ENCODE measurements at places on chromosomes 2 and 18.

DNA sequence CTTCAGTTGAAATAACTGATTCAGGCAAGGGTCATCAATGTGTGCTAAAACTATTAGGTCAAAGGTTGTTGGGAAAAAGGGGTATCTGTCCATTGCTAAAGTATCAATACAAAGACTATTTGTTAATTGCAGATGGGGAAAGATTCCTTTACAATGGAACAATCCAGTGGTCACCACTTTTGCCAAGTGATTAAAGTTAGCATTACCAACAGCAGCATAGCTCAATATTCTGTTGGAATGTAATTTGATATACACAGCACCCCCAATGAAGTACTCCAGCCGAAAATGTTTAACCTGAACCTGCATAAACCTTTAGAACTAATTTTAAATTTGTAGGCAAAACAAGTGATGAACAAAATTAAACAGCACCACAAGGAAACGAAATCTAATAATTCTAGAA, 191.0 kb downstream of the TCF4 start:
- no peak for DNase-seq

DNA sequence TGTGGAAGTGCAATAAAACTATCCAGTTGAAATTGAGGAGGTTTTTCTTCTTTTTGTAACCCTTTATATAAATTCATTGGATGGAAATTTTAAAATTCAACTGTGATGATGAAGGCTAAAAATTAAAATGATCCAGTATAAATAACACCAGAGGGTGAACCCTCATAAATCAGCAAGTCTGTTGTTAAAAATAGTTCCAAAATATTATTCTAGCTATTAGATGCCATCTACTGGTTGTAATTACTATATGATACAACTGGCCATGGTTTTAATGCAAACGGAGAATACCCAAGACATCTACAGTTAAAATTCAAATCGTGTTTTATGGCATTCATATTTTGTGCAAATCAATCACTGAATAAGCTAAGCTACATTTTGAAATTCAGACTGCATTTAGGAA, 53.8 kb downstream of the TMEM200C start:
- DNase-seq, result no peak

GRCh38 chr18:46754188-46754587, 2.7 kb downstream of the ST8SIA5 start:
- DNase-seq, result no peak

- no peak for DNase-seq
Measured at GRCh38 chr2:204892506-204893255, 347.4 kb downstream of the PARD3B start.

DNA sequence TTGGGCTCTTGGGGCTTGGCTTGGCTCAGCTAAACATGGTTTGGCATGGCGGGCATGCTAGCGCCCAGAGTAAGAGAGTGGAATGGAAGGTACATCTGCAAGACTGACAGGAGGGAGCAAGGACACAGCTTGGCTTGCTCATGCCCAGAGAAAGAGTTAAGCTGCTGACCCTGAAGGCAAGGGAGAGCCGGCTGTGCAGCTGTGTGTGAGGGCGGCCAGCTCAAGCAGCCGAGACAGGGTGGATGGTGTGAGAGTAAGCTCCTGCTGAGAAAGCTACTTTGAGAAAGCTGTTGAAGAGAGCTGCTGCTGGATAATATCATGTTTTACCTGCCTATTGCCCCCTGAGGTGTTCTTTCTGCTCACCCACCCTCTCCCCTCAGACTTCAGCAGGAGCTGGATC, 135.6 kb downstream of the CCBE1 start:
- DNase-seq, result no peak

DNA sequence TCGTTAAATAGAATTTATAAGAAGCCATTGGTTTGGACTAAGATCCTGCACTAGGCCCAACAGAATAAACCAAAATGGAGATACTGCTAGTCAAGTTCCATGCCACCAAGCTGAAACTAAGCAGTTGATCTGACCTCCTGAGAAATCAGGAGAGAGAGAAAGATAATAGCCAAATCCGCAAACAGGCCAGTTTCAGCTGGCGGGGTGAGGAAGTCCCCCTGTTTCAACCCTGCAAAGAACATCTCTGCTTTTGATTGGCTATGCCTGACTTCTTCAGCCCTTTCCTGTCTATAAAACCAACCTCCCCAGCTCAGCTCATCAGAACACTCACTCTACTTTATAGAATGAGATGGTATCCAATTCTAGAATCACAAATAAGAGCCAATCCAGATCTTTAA, 543.3 kb upstream of the ID2 start:
- no peak for DNase-seq

GRCh38 chr2:45992021-45992740, 305.0 kb upstream of the EPAS1 start:
- no peak for DNase-seq

GRCh38 chr2:21427606-21428005, 303.8 kb downstream of the TDRD15 start:
- no peak for DNase-seq

DNA sequence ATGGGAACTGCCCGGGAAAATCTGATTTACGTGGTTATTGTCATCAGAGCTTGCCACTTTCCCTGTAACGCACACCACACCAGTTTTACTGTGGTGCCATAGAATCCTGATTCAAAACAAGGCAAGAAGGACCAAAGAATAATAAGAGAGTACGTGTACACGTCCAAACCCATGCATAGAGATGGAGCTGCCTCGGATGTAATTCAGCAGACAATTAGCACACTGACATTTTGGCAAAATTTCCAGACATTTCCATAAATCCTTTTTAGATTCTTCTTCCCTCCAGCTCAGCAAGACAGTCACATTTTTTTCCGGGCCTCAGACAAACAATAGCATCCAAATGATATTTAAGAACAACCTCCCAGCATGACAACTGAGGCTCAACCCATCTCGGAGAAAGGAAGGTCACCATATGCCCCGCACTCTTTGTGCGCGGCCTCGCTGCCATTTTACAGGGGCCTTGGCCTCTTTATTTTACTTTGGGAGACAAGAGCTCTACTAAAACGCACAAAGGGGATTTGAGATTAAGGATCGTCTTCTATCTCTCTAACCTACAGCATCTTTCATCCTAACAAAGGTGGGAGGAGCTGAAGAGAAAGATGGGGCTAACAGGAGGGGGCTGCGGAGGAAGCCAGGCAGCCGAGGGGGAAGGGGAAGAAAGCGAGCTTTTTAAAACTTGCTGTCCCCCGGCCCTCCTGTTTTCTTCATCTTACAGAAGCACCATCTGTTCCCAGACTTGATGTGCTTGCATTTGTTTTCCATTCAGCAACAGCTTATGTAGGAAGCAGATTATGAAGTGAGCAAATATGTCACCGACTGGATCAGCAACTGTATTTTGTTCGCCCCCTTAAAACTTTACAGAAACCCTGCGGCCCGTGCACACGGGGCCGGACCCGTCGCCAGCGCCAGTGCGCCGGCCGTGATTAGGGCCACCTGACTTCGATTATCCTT, 61.0 kb downstream of the CDCA7 start:
- DNase-seq, result no peak

GRCh38 chr18:1627494-1627893, 722.8 kb downstream of the ADCYAP1 start:
- no peak for DNase-seq

- DNase-seq, result no peak
Measured at GRCh38 chr18:53850902-53851301, 373.6 kb downstream of the MBD2 start.

DNA sequence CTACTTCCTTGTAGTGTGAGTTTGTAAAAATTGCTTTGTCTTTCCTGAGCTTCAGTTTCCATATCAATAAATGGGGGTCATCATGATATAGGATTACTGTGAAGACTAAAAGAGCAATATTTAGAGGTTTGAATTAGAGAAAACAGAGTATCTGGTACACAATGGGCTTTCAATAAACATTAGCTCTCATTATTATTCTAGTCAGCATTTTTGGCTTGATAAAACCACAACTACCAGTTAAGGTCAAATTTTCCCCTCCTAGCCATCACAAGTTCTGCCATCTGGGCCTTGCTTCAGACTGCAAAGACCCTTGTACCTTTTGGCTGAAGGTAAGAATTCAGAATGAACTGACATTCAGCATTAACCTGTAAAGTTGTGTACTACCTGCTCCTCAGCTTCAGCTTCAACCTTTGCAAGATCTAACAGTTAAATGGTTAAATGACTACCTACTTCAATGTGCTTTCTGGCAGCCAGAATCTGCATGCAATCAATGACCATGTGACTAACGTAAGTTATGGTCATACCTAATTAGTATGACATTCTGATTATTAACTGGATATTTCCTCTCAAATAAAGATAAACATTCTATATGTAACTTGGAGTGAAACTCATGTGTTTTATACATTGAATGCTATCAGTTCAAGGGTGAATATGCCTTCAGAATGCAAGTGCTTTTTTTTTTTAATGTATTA, 52.7 kb upstream of the FRZB start:
- DNase-seq, result no peak

- no peak for DNase-seq
Measured at GRCh38 chr2:129925381-129925780, 54.1 kb upstream of the RAB6C start.

- no peak for DNase-seq
Measured at GRCh38 chr2:66431846-66432587, 2.9 kb upstream of the MEIS1 start.

DNA sequence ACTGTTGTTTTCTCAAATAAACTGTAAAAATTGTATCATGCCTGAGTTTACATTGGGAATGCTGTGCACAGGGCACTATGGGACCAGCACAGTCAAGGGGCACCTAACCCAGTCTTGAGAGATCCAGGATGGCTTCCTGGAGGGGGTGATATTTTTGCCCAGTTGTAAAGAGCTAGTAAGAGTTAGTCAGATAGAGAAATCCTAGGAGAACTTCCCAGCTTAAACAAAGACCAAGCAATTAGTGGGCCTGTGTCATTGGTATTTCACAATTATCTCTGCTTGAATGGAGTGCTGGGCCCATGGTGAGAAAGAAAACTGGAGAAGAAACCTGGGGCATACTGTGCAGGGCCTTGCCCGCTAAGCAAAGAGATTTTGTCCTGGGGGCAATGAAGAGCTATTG, 12.2 kb downstream of the XDH start:
- no peak for DNase-seq

DNA sequence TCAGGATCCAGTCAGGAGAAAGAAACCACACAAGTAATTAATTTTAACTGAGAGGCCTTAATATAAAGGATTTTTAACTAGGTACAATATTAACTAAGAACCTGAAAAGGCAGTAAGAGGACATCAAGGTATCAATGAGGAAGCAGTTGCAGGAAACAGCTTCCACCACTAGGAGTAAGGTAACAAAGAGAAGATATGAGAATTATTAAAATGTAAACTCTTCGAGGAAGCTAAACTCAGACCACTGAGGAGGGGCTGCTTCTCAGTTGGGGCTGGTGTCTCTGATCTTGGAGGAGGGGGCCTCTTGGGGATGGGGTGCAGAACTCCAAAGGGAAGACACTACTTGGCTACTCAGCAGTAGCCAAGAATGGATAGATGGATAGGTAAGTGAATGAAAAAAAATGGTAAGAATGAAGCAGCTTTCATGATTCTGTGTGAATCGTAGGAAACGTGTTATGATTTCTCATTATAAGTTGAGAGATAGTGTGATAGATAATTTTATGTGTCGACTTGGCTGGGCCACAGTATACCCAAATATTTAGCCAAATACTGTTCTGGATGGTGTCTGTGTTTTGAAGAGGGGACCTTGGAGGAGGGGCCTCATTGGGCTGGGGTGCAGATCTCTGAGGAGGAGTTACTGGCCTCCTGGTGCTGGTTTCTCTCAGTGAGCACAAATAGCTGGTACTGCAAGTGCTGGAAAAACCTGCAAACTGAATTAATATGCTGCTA, 547.7 kb upstream of the LRRTM1 start:
- no peak for DNase-seq

- DNase-seq, result no peak
Measured at GRCh38 chr2:188610827-188611226, 319.2 kb downstream of the GULP1 start.

DNA sequence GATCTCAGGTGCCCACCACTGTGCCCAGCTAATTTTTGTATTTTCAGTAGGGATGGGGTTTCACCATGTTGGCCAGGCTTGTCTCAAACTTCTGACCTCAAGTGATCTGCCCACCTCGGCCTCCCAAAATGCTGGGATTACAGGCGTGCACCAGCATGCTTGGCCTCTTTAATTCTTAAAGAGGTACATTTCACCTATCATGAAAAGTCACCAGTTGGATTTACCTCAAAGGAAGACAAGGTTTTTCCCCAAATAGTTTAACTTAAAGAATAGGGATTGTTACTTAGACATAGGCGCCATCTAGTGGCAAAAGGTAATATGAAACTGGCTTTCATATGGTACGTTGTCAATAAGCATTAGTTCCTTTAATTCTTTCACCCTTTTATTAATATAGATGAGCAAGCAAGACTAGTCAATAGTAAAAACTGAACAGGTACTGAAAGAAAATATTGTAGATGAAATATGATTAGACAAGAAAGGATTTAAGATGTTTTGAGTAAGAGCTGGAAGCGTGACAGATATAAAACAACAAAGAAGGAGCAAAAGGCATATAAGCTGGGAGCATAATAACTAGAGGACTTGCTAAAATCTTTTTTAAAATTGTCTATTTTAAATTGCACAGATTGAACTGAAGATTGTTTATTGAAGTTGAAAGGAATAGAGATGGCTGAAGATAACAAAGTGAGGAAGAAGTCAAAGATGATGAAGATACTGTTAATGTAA, 35.0 kb upstream of the PSMD14 start:
- DNase-seq, result no peak

- no peak for DNase-seq
Measured at GRCh38 chr2:196105951-196106350, 37.3 kb upstream of the DNAH7 start.

GRCh38 chr2:21006423-21007128, 37.3 kb downstream of the APOB start:
- no peak for DNase-seq

GRCh38 chr2:234240917-234241316, 190.4 kb downstream of the SPP2 start:
- DNase-seq, result no peak

- no peak for DNase-seq
Measured at GRCh38 chr2:96315400-96316071, 9.6 kb upstream of the ITPRIPL1 start.

DNA sequence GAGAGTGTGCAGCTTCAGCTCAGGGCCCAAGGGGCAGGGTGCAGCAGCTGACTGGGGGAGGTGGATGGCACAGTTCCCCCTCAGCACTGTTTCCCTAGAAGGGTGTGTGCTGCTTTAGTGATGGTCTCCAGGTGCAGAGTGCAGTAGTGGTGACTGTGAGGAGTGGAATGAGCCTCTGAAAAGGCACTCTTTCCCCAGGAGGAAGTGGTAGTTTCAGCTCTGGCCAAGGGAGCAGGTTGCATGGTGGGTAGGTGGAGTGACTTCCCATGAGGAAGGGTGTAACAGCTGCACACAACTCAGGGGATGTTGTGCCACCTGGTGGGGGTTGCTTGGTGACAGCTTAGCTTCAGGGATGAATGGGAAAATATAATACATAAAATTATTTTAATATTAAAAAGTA, 251.5 kb upstream of the NXPH2 start:
- DNase-seq, result no peak

GRCh38 chr2:133787651-133788050, 219.4 kb upstream of the NCKAP5 start:
- DNase-seq, result no peak

- DNase-seq, result no peak
Measured at GRCh38 chr2:204890680-204891079, 345.4 kb downstream of the PARD3B start.

- no peak for DNase-seq
Measured at GRCh38 chr2:2033691-2034090, 289.4 kb upstream of the PXDN start.

Data from substantia nigra (tissue), 51 donors.